ENCODE measurements at places on chromosomes 5 and 9.

- no peak for DNase-seq
Measured at GRCh38 chr5:147645197-147645596, 135.3 kb upstream of the DPYSL3 start.

- no peak for DNase-seq
Measured at GRCh38 chr9:98905015-98905414, 38.7 kb upstream of the COL15A1 start.

DNA sequence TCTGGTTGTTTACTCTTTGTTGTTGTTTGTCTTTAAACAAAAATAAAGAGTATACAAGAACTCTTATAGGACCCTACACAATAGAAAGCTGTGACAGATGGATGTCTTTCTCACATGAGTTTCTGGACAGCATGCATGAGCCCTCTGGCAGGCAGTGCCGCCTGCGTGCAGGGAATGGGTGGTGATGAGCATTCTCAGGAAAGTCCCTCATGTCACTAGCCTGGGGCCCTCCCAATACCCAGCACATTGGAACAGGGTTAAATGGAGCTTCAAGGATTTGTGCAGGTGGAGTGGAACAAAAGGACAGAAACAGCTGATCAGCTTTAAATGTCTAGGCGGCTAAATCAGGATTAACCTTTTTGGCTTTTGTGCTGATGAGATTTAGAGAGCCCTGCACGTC lies 181.0 kb upstream of the CD180 start:
- DNase-seq: no peak

- no peak for DNase-seq
Measured at GRCh38 chr9:124333203-124333579, 75.4 kb downstream of the NEK6 start.

DNA sequence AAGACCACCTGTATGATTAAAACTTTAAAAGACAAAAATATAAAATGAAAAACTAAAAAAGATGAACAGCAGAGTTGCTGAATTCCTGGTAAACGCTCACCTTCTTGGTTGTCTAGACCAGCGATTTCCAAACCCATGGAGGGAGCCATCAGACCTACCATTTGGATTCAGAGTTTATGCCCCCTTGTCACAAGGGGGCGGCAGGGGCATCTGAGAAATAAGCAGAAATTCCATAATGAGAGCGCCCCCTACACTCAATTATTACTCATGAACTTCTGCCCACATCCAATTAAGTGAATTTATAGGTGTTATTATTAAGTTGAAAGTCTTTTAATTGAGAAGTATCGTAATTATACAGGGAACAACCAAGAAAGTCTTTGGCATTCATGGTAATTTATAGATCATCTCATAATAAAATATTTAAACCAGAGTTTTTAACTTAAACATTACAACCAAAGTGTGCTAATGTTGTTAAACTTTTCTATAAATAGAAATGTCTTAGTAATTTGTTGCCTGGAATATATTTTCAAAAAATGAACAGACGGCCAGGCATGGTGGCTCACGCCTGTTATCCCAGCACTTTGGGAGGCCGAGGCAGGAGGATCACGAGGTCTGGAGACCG lies 35.2 kb upstream of the SPATA31C2 start:
- peak; percentile 30 for DNase-seq

DNA sequence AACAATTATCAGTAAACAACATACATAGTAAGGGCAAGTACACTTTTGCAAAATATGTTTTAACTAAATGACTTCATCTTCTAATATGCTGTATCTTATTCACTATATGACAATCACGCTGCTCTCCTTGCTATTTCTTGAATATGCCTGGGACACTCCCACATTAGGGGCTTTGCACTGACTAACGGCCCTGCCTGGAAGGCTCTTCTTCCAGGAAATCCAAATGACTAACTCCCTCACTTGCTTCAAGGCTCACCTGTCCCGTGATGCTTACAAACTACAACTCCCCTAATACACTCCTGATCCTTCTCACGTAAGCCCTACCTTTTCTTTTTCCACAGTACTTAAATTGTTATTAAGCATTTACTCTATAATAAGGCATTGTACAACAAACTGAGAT lies 10.6 kb downstream of the ERP44 start:
- no peak for DNase-seq

- DNase-seq: no peak
Measured at GRCh38 chr9:10875752-10876151, 262.9 kb upstream of the PTPRD start.

DNA sequence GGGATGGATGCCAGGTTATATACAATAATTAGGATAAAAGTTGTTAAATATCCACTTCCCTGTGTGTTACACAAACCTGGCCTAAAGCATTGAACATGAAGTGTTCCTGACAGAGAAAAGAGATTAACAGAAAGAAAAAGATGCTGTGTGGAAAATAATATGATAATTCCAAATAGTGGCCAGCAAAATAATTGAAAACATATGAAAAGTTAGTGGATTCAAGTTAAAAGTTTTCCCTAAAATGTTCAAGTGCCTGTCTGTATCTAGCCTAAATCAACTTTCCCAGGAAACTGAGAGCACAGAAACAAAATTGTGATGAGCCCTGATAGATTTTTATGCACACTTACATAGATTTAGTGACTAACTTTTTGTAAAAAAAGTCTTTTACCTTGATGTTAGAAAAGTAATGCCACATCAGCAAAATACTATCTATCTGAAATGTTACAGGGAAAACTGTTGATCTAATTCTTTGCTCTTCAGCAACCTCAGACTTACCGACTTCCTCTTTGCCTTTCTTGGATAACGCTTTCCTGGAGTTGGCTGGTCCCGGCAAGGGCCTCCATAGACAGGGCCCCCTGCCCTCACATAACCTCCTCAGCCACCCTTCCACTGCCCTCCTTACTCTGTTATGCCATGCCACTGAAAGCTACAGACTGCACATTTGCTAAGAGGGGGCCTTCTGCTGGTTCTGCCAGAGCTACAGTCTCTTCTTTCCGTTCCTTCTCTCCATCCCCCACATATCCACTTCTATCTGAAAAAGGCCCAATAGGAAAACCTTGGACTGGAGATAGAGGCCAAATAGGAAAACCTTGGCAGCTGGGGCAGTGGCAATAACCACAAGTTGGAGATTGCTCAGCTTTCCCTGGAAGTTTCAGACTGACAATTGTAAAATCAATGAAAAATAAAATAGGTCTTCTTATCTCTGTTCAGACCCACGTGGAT lies 44.4 kb downstream of the ZNF474 start:
- no peak for DNase-seq

- DNase-seq: no peak
Measured at GRCh38 chr9:86534572-86535258, 180.5 kb upstream of the TUT7 start.

DNA sequence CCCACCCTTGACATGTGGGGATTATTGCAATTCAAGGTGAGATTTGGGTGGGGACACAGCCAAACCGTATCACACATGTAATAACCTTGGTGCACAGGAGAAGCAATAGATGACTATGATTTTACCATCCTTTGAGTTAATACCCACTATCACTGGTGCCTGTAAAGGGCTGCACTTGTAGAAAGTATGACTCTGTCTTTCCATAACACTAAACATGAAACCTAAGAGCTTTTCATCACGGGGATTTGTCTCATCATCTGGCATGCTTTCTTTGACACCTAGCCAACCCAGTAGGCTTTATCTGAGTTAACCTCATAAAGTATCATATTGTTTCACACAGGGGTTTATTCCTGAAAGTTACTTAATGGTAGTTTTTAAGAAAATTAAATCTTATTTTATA lies 188.9 kb upstream of the TNC start:
- DNase-seq: no peak

GRCh38 chr9:136808075-136808805 lies 492 bp downstream of the RABL6 start:
- DNase-seq: peak; percentile 38

- DNase-seq: no peak
Measured at GRCh38 chr5:126920291-126920690, 110.1 kb downstream of the MARCHF3 start.

- DNase-seq: no peak
Measured at GRCh38 chr5:35430381-35431162, 187.1 kb upstream of the SPEF2 start.

- no peak for DNase-seq
Measured at GRCh38 chr9:127498298-127498697, 47.0 kb downstream of the LRSAM1 start.

- no peak for DNase-seq
Measured at GRCh38 chr5:175252234-175252805, 191.7 kb downstream of the DRD1 start.

DNA sequence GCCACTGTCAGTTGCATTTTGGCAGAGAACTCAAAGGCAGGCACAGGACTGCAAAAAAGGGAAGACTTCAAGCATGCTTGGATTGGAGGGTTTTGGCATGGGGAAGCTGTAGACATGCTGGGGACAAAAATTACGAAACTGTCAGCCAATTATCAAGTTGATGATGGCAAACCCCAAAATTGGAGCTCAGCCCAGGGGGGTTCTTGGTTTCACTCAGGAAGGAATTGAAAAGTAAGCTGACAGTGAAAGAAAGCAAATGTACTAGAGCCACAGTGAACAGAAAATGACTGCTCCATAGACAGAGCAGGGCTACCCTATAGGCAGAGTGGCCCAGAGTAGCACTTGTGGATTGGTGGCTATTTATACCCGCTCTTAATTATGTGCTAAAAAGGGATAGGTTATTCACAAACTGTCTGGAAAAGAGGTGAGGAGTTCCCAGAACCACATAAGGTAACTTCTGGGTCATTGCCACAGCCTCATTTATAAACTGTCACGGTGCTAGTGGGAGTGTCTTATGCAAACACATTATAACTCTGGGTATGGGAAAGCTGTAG lies 14.6 kb upstream of the CFAP95 start:
- DNase-seq: no peak
